ENCODE measurements at places on chromosomes 12 and 14. TPM values are rescaled to one million over a fixed set of nuclear protein-coding genes. Genes with fewer than 3 reads are reported as not detected.

DNA sequence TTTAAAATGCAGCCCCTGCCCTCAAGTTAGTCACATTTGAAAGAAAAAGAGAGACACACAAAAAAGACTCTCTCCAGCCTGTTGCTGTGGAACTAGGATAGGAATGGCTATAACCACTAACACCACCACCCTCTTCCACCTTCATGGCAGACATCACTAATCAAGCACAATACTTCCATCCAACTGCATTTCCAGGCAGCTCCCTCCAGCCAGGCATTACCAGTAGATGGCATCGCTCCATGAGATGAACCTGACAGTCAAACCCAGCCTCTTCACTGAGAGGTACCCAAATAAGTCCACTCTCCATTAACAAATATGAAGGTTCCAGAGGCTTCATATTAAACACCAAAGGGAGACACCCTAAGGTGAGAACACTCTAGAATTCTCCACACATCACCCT is 24.4 kb downstream of the SLC8B1 start:
- H3K27me3 ChIP-seq: no peaks in the 10 kb centered on the region
- H3K4me1 ChIP-seq: no peaks in the 10 kb centered on the region
- peaks cover 3% of the 10 kb centered on the region for H3K36me3 ChIP-seq
- DNase-seq: no peak

DNA sequence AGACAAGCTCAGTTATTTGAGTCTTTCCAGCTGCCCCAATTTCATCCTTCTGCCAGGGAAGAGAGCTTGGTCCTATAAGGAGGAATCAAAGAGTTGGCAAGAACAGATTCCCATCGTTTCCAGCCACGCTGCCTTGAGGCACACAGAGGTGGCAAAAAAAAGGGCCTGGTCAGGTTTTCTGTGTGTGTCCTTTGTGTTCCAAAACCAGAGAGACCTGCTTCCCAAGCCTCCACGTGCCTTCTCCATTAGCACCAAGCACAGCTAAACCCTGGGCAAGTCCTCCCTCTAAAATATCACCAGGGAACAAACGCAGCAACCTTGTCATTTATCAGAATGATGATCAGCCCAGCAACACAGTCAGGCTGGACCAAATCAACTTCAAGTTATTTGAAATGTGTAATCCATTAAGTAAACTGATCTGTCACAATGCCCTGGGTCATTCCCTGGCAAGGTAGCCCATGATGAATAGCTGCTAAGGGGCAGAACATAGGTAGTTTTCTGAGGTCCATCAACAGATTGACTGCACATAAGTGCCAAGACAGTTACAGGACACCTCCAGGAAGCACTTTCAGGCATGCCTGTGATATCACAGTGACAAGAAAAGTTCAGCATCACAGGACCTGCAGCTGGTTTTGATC is 28.6 kb upstream of the C12orf42 start:
- no peak overlapping the region for H3K27ac ChIP-seq
- H3K36me3 ChIP-seq: no peaks in the 10 kb centered on the region

- no peaks in the 10 kb centered on the region for H3K27me3 ChIP-seq
- H3K4me1 ChIP-seq: no peaks in the 10 kb centered on the region
- no peak overlapping the region for H3K27ac ChIP-seq
- no peak overlapping the region for H3K4me3 ChIP-seq
- H3K36me3 ChIP-seq: no peaks in the 10 kb centered on the region
Measured at GRCh38 chr12:84694116-84694515, 218.5 kb downstream of the SLC6A15 start.

- DNase-seq: no peak
- no peak overlapping the region for H3K4me3 ChIP-seq
- no peak overlapping the region for H3K27ac ChIP-seq
- peaks cover 17% of the 10 kb centered on the region for H3K4me1 ChIP-seq
- H3K27me3 ChIP-seq: no peaks in the 10 kb centered on the region
- no peaks in the 10 kb centered on the region for H3K36me3 ChIP-seq
Measured at GRCh38 chr12:1056390-1056789, 65.4 kb downstream of the ERC1 start.

GRCh38 chr12:111936869-111937268 is 76.1 kb downstream of the TMEM116 start:
- no peak overlapping the region for H3K27ac ChIP-seq
- H3K4me1 ChIP-seq: no peaks in the 10 kb centered on the region
- no peak overlapping the region for H3K4me3 ChIP-seq
- H3K27me3 ChIP-seq: no peaks in the 10 kb centered on the region

GRCh38 chr14:89807892-89808291 is 146.6 kb downstream of the EFCAB11 start:
- H3K4me1 ChIP-seq: no peaks in the 10 kb centered on the region
- H3K36me3 ChIP-seq: no peaks in the 10 kb centered on the region
- H3K27me3 ChIP-seq: no peaks in the 10 kb centered on the region
- H3K4me3 ChIP-seq: no peak overlapping the region
- no peak overlapping the region for H3K27ac ChIP-seq

The AMN gene
- 1.5 TPM for total RNA-seq

The PRR13 gene
- total RNA-seq: 77.8 TPM

The RAB15 gene
- total RNA-seq: 18.8 TPM

The ENO2 gene
- 2.5 TPM for total RNA-seq

The RTN1 gene
- total RNA-seq: 6.2 TPM
